Esophagus squamous epithelium (tissue), 5 donors: ENCODE measurements at places on chromosomes 3 and 15. TPM values are rescaled to one million over a fixed set of nuclear protein-coding genes. Genes with fewer than 3 reads are reported as not detected.

The KBTBD13 gene
- total RNA-seq, result not detected

The EXD1 gene
- total RNA-seq, result not detected

The ZBED2 gene
- 6.6 TPM for total RNA-seq

The RAB27A gene
- total RNA-seq, result 12.5 TPM

The DNAJB11 gene
- total RNA-seq, result 65.3 TPM

The MKRN3 gene
- total RNA-seq, result 2.7 TPM

The HYAL1 gene
- 8.9 TPM for total RNA-seq

The SIDT1 gene
- total RNA-seq, result 4.4 TPM

The RUBCN gene
- 38.3 TPM for total RNA-seq

The LMAN1L gene
- total RNA-seq, result 0.18 TPM

The LDHAL6B gene
- total RNA-seq, result not detected

The CORO2B gene
- not detected for total RNA-seq

The OR4F6 gene
- total RNA-seq, result not detected

GRCh38 chr3:143445118-143445517 is 325.5 kb downstream of the CHST2 start:
- no peak for DNase-seq

DNA sequence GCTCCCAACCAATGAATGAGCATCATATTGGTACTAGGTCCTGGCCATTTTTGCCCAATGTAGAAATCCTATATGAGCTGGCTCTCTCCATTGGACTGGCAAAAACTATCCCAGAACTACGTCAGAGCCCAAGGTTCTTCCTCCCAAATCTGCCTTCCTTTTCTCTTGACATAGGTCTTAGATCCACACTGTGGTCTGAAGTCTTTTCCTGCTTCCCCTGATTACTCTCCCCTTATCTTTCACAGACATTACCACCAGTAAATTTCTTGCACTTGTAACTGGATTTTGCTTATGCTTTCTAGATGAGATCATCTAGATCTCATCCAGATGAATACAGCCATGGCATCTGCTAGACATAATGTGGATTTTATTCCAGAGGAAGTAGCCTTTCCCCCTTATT is 141.2 kb upstream of the GADL1 start:
- no peak for DNase-seq

DNA sequence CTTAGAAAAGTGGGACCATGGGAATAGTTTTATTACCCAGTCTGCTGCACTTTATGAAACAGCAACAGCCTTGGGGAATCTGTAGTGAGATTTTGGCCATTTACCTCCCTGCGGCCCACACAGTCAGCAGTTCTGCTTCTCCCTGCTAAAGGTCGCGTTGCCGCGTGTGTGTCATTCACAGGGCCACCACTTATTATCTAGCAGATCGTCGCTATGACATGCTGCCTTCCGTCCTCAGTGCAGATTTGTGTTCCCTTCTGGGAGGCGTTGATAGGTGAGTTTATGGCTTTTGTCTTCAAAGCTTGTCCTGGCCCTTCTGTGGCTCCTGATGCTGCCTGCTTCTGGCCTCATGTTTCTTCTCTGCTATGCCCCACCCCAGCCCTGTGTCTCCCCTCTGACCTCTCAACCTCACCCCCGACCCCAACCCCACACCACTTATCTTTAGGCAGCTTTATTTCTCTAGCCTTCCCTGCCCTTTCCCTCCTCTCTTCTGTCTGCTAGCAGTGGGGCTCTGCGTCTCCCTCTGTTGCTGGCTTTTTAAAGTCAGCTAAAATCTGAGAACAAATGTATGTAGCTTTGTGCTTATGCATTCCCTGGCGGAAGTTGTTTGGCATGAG is 30.1 kb downstream of the DIS3L start:
- DNase-seq, result no peak

GRCh38 chr3:141114816-141115460 is 63.8 kb downstream of the SPSB4 start:
- DNase-seq, result no peak

- DNase-seq, result no peak
These were observed 27.6 kb downstream of the CHST14 start for GRCh38 chr15:40498418-40498817.

DNA sequence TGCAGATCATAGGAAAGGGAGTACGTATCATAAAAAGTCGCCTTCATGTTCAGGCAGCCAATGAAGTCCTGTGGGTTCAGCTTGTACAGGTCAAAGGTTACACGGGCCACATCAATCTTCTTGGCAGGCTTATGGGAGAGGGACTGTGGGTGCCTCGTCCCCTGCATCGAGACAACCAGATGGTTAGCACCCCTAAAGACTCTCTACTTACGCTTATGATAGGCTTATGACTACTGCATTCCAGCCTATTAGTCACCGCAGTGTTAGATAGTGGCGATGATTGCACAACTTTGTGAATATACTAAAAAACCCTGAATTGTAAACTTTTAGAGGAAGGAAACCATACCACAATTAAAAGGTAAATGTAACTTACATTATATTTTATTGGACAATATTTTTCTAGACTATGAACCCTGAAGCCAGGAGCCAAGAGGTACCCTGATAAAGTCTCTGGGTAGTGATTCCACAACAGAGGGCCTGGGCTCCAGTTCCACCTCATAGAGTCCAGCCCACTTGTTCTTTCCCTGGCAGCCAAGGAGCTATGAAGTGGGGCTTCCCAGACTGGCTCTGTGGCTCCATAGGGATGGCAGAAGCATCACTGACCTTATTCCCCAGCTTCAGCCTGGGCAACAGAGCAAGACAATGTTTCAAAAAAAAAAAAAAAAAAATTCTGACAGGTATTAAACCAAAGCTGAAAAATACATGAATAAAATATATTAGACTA is 2.5 kb upstream of the FANCD2 start:
- no peak for DNase-seq

GRCh38 chr15:24718289-24719082 is 42.9 kb downstream of the NPAP1 start:
- no peak for DNase-seq

- DNase-seq, result no peak
These were observed 138.6 kb downstream of the SUCLG2 start for GRCh38 chr3:67515778-67516177.

DNA sequence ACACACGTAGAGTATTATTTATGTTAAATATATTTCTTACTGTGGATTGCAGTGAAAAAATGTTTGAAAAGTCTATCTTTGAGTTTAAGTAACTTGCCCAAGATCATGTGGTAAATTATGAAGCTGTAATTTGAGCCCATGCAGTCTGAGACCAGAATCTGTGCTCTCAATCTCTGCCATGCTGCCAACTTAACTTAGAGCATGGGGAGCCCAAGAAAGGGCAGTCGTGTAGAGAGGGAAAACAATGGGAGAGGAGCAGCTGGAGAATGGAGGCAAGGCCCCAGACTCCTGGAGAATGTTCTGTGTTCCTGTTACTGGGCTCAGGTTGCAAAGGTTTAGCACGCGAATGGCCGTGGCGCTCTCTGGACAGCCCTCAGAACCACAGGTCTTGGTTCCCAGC is 311.6 kb upstream of the RASGRP1 start:
- no peak for DNase-seq

DNA sequence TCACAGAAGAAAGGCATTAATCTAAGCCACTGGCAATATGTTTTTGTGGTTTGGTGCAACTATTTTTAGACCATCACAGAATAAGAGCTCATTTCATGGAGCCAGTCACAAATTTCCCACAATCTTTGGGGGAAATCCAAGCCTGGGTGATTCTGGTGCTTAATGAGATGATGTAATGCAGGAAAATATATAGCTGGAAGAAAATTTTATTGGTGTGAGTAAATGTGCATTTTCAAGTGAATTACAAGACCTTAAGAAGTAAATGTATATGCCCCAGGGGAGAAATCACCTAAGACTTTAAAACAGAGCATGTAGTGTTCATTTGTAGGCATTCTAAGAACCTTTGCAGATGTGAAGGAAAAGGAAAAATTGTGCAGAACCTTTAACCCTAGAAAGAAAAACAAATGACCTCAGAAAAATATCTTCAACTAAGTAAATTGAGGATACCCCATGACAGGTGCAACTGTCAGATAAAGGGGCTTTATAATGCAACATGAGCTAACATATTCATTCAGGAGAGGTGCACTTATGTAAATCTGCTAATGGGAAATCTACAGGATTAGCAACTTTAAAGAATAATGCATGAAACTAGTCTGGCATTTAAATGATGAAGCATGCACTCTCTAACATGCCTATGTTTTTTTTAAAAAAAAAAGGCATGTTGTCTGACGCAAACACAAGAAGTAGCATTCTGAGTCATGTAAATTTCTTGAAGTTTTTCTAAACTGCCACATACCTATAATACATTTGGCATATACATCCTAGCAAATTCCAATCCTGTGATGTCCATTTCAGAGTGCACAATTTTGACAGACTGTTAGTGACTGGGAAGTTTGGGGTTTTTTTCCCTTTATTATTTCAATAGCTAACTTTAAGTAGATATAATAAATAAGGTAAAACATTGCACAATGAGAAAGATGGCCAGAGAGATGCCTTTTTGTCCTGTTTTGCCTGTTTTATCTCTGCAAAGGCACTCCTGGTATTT is 105.1 kb downstream of the MEX3B start:
- DNase-seq, result no peak

GRCh38 chr3:72154391-72155335 is 369.7 kb upstream of the PROK2 start:
- DNase-seq, result no peak

DNA sequence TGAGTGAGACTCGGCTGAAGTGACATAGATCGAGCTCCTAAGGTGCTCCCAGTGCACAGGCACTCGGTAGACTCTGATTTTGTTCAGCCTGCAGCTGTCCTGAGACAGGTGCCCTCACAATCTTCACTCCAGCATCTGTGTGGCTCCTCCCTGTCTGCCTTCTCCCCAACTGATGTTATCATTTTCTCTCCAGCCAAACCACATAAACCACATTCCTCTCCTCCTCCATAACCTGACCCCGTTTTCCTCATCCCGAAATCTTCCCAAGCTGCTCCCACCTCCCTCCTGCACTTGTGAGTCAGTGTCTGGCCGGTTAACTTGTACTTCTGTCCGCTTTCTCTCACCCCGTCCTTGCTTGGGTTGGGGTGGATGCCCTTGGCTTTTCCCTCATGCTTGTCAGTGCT is 93.3 kb upstream of the HACD2 start:
- DNase-seq, result no peak

GRCh38 chr3:161540594-161540993 is 44.0 kb downstream of the OTOL1 start:
- DNase-seq, result no peak

GRCh38 chr3:66083784-66084213 is 45.1 kb upstream of the MAGI1 start:
- DNase-seq, result no peak

- no peak for DNase-seq
These were observed 27.6 kb downstream of the CD200 start for GRCh38 chr3:112360561-112360960.

- no peak for DNase-seq
These were observed 4.8 kb downstream of the TMIE start for GRCh38 chr3:46705751-46706552.

GRCh38 chr3:138314751-138315150 is 14.9 kb downstream of the NME9 start:
- DNase-seq, result no peak

GRCh38 chr3:130946882-130947281 is 53.0 kb downstream of the ATP2C1 start:
- DNase-seq, result no peak

- no peak for DNase-seq
These were observed 9.5 kb downstream of the CHSY1 start for GRCh38 chr15:101242160-101242998.

DNA sequence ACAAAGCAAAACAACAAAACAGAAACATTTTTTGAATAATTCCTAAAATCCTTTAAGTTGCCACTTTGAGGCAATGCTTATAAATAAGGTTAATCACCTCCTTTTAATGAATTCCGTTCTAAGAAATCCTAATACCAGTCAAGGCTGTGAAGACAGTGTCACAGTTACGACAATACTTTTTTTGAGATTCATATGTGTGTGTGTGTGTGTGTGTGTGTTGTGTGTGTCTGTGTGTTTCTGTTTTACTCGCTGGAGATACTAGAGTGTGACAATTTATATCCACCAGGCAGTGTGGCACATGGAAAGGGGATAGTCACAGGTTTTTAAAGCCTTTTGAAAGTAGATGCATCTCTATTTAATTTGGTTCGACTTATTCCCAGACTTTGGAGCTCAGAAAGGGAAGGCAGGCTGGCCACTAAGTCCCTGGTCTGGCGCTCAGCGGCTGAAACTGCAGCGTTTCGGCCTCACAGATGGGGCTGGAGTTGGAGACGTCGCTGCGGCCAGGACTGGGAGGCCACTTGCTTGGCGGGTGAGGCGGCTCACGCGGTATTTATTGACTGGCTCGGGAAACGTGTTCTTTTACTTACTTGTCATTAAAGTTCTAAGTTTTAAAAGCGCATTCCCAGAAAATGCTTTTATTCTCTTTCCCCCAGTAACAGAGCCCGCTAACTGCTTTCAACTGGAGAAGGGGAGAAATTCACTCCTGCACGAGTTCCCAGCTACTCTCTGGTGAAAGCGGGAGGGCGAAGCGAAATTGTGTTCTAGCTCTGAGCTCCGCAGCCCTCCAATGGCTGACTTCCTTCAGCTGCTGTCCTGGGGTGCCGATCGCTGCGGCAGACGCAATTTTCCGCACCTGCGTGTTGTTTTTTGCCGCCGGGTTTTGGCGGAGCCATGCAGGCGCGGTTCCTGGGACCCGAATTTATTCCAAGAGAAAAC is 13.7 kb downstream of the ZIC1 start:
- no peak for DNase-seq

DNA sequence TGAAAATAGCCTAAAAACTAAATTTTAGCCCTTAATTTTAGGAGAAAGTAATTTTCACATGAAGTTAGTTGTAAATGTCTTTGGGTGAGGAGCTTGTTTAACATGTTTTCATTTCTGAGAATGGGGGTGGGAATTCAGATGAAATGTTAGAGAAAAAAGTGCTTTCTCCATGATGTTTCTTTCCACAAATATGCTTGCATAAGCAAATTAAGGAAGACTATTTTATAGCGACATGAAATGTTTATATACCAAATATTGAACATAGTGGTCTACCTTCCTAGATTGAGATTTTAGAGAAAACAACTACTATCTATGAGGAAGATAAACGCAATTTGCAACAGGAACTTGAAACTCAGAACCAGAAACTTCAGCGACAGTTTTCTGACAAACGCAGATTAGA is 13.0 kb upstream of the RPLP1 start:
- no peak for DNase-seq

DNA sequence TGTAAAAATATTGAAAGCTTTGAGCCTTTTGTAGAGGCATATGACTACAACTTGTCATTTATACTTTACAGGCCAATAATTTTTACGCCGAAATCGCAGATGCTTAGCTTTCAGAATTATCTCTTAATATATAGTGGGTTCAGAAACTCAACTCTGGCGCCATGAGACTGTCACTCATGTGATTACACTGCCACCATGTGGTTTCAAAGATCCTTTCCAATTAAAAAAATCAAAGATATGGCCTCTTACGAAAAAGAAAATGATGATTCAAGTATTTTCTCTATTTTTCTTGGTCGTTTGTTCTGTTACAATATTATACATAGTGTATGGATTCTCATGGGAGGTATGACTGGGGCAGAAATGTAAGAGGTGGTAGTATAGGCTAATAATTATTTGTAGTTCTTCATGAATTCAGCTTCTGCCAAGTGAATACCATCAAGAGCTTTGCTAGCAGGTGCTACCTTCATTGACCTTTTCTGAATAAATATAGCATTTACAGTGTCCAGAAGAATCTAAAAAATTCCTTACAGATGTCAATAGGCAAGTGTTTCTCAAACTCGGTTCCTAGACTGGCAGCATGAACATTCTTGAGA is 751.7 kb upstream of the GOLIM4 start:
- DNase-seq, result peak; percentile 0

GRCh38 chr15:42080186-42080918 is 14.0 kb downstream of the PLA2G4D start:
- no peak for DNase-seq
